AML-193 (cell line): ENCODE measurements at places on chromosomes 3 and 15.

- no peak for DNase-seq
Measured at GRCh38 chr3:54850484-54851018, 77.3 kb downstream of the LRTM1 start.

GRCh38 chr15:62726461-62726860, 316.1 kb upstream of the TPM1 start:
- DNase-seq = no peak

GRCh38 chr3:123664753-123665152, 79.9 kb upstream of the HACD2 start:
- no peak for DNase-seq

GRCh38 chr3:180188512-180189309, 152.0 kb upstream of the PEX5L start:
- DNase-seq = no peak

- DNase-seq = no peak
Measured at GRCh38 chr15:49436751-49437150, 13.7 kb downstream of the FGF7 start.

DNA sequence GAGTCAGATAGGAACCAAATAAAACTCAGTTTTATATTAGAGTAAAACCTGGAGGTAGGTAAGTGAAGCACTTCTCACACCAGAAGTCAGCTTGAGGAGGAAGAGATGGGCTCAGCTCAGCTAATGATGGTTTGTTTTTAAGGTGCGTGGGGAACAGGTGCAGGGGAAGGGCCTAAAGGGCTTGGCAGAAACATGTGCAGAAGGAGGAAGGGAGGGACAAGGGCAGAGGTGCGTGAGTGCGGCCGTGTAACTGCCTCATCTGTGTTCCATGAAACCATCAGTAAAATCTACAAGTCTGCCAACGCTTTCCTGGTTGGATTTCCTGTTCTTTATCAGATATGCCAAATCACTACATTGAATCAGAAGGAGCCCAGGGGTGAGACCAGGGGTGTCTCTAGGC, 19.9 kb downstream of the FYCO1 start:
- no peak for DNase-seq

DNA sequence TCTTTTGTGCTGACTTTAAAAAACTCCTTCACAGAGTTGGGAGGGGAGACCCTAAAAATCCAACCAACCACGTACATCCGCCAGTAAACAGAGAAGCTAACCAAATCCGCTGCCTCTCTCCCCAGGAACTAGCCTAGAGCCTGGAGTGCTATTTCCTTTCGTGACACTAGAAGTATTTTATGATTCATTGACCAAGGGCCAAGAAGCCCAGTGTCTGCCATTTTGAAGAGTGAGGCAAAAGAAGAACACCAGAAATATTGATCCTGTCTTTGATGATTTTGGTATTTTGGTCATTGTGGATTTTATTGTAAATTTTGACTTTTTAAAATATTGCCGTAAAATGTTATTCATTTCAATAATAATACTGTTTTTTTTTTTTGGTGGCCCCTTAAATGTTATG, 10.5 kb upstream of the CTSH start:
- DNase-seq = no peak

DNA sequence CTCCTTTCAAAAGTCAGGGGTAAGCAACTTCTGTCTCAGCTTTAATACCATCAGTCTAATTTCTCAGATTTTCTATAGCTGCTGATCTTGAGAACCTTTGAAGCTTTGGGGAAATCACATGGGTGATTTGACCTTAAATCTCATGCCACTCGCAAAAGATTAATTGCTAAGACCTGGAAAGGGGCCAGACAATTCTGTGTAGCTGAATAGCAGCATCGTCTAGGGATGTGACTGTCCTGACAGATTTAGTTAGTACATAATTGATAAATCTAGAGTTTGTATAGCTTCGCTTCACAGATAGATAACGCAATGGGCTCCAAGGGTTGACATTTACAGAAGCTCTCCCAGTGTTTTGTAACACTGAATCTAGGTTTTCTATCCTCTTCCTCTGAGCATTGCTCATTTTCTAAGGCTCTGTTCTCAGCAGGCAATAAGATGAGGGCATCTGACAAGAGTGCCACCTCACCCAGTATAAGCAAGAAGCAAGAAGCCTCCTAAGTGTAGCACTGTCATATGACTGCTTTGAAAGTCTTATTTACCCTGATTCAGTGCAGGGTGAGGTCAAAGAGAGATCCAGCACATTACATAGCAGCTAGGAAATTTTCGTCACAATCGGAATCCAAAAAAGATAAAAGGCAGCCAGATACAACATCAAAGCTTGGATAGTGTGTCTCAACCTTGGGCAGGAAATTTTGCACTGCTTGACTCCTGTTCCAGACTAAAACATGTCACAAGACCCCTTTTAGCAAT, 47.7 kb upstream of the DUT start:
- DNase-seq = no peak

DNA sequence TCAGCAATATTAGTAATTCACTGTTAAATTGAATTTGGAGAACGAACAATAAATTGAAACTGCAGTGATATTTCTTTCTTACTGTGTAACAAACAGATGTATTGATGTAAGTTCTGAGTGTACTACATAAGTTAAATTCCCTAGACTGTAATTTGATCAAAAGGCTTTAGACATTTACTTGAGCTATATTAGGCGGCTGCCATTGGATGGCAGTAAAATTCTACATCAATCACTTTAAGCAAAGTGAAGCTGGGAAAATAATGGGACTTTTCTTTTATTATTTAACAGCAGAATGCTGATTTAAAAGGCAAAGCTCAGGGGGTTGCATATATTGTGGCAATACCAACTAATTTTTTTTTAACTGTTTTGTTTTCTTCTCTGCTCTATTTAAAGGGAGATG, 212.6 kb upstream of the PLSCR5 start:
- DNase-seq = no peak

DNA sequence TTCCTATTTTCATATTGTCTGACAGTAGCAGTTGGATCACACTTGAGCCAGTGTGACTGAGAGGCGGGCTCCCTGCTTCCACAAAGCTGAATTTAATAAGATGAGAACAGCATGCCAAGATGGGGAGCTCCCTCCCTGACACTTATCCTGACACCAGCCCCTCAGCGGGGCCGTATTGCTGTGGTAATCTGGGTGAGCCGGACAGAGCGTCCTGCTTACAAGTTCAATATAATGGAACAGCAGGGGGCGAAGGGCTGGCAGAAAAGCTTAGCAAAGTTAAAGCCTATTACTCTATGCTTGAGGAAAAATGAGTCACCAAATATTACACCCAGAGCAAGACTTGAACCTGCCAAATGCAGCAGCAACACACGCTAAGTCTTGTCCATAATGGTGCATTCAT, 163.8 kb upstream of the CMC1 start:
- no peak for DNase-seq

DNA sequence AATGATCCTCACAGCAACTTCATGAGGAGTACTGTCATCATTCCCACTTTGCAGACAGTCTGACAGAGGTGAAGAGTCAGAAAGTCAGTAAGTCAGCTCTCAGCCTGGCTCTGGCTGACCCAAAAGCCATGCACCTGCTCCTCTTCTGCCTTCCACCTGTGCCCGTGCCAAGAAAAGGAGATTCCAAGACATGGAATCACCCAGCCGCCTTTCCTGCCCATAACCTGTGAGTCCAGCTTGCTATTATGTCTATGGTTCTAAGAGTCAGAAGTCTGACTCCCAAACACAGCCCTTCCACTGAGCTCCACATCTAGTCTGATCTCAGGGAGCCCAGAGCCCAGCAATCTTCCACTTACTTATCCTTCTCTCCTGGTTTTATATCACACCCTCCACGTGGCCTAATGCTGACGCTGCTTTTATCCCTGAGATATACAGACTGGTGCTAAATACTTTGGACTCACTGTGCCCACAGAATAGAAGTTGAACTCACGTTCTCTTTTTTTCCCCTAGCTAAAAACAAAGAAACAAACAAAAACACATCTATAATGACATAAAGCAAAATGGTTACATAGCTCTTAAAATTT, 66.0 kb downstream of the PLD1 start:
- DNase-seq = no peak

DNA sequence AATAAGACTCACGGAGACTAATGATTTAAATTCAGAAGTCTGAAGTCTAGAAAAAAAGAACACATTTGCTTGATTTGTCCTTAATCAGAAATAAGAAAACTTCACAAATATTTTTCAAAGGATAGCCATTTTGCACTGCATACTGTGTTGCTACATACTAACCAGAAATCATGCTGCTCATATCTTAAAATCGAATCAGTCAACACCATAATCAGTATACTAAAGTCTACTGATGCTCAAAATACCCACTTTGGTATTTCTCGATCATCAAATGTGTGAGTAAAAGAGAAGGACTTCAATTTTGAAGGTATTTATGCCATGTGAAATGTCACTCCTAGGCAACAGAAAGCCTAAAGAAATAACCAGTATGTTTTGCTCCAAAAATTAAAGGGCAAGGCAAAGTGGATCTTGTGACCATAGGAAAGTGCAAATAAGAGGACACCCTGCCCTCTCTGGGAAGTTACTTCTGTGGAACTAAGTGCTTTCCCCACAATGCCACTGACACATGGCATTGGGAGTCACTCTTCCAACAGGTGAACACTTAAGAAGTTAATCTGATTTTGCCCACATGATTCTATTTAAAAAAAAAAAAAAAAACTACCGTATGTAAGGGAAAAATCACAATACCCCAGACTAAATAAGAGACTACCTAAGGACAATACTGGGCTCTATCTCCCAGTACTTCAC, 2.7 kb downstream of the LRIG1 start:
- no peak for DNase-seq

GRCh38 chr15:71748293-71748718, 62.0 kb upstream of the NR2E3 start:
- DNase-seq = no peak

DNA sequence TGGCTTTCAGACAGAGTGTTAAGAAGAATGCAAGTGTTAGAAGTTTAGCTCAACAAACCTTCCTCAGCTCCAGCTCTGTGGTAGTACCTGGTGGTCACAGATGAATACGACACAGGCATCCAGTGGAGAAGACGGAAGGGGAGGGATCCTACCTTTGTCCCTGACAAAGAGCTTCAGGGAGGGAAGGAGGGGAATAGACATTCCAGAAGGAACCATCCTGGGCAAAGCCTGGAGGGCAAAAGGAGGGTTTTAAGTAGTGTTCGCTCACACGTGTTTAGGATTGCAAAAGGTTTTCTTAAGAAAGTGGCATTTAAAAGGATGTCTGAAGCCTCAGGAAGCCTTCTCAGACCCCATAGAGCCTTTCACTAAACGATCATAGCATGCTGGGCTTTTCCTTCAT, 2.8 kb downstream of the CHCHD4 start:
- no peak for DNase-seq

GRCh38 chr3:31219131-31219843, 313.4 kb upstream of the STT3B start:
- DNase-seq = peak; percentile 22

GRCh38 chr3:60142009-60142408, 1092.2 kb upstream of the CFAP20DC start:
- DNase-seq = no peak

- DNase-seq = no peak
Measured at GRCh38 chr15:74263466-74263865, 27.3 kb downstream of the CCDC33 start.

GRCh38 chr3:49025793-49026520, 3.2 kb downstream of the IMPDH2 start:
- DNase-seq = no peak

DNA sequence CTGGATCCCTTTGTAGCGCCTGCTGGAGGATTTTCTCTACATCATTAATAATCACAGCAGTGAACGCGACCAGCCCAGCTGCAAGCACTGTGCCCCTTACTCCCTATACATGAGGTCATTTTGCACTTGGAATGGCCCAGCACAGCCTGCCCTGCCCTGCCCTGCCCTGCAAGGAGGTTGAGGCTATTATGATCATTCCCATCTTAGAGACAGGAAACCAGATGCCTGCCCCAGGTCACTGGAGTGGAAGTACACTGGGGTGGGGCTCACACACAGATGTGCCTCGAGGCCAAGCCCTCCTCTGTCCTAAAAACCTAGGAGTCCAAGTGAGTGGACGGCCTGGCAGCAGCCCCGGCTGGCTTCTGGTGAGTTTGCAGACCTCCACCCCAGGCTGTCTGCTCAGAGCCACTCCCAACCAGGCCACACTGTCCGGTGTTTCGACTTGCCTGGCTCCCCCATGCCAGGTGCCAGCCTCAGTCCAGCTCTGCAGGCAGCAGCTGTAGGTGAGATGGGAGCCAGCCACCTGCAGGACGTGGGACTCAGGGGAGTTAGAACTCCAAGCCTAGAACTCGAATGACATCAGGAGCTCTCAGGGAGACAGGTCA, 30.4 kb upstream of the SEC61A1 start:
- DNase-seq = no peak

- DNase-seq = no peak
Measured at GRCh38 chr15:84784262-84784661, 32.9 kb upstream of the ALPK3 start.

GRCh38 chr3:141972399-141972798, 96.0 kb downstream of the ATP1B3 start:
- DNase-seq = no peak

DNA sequence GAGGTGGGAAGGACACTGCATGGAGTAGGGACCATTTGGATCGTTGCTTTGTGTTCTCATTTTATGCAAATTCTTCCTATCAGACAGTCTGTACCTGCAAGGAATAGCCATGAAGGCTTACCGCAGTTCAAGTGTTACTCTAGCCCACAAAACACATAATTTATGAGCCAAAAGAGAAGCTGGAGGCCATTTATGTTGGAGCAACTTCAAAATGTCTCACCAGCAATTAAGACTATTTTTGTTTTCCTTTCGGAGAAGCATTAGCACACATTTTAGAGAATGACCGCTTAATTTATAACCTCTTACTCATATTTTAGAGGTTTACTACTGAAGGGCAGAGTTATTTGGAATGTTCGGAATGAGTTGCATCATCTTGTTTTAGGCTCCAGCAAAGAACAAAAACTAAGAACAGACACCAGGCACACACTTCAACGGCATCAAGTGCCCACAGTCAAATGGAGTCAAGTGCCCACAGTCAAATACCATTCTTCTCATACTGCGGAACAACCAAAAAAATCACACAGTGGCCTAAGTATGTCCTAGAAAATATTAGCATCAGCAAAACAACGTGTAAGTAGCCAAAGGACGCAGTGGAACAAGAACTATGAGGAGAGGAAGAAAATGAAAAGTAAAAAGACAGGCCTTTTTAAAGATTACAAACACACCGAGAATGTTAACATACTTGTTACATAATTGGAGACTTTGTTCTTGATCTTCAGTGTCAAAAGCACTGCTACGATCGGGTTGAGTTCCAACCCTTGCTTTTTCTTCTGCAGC, 17.5 kb upstream of the GOLGA8J start:
- DNase-seq = no peak

DNA sequence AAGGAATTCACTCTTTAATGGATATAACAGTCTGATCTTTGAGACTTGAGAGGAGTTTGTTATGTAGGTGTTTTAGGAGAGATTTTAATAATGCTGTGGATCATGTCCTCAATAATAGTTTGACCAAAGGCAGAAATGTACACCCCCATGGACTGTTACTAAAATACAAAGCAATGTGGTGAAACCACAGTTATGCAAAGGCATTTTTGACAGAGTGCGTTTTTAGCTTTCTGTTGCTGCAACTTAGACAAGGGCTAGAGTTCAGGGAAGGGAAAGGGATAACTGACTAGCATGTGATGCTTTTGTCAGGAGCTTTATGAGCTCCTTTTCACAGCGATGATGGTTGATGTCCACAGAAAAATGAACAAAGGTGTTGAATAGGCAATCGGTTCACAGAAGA, 3.6 kb upstream of the STARD5 start:
- DNase-seq = no peak
